ENCODE measurements at places on chromosomes 12 and 14.

DNA sequence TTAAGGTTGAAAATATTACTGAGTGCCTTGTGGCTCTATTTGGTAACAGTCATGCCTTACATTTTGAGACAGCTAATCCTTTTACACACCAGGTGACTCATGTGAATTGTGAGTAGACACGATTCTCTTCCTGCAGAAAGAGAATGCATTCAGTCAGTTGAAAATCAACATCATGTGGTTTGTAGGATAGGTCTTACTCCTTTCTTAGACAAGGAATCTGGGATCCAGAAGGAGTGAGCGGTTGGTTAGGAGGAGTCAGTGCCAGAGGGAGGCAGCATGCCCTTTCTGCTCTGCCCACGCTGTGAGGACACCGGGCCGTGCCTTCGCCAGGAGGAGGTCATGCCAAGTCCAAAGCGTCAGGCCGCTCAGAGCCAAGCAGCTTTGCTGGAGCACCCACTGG is 47.6 kb downstream of the TRAF3 start:
- DNase-seq: no peak

GRCh38 chr12:84772281-84772680 is 140.3 kb downstream of the SLC6A15 start:
- DNase-seq: no peak

DNA sequence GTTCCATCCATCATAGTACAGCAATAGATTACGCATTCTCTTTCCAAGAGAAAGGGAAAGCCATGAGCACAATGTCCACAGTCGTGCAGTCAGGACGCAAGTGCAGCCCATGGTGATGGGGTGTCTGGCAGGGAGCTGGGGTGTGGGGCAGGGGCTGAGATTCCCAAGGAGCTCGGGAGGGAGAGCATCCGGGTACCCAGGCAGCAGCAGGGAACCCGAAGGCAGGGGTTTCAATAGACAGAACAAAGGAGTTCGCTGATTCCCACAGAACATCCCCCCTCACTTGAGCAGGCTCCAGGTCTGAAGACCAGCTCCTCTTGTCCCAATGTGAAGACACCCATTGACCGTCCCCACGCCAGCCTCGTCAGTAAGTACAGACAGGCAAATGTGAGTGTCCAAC is 13.5 kb downstream of the ANHX start:
- DNase-seq: no peak

GRCh38 chr12:97568336-97569180 is 106.0 kb downstream of the RMST start:
- no peak for DNase-seq

DNA sequence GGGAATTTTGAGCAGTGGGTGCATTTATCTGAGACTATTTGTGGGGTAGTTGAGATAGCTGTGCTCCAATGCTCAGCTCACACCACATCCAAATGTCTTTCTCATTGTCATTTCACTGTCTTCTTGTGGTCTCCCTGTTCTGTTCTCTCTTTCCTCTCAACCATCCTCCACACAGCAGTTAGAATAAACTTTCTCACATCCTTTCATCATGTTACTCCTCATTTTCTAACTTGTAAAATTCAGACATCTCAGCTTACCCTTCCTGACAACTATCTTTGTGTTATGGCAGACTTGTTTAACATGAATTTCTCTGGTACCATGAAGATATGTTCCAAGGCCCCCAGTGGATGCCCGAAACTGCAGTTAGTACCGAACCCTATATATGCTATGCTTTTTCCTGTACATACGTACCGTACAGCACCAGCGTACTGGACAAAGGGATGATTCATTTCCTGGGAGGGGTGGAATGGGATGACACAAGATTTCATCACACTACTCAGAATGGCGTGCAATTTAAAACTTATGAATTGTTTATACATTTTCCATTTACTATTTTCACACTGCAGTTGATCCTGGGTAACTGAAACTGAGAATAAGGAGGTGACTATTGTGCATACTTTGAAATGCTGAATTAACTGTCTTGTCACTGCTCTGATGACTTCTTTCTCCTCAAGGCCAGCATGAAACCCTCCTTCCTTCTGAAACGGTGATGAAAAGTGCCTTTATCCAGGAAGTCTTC is 177.1 kb upstream of the SLC38A2 start:
- no peak for DNase-seq

- no peak for DNase-seq
Observed at GRCh38 chr12:110065540-110065939, 17.2 kb upstream of the C12orf76 start.

DNA sequence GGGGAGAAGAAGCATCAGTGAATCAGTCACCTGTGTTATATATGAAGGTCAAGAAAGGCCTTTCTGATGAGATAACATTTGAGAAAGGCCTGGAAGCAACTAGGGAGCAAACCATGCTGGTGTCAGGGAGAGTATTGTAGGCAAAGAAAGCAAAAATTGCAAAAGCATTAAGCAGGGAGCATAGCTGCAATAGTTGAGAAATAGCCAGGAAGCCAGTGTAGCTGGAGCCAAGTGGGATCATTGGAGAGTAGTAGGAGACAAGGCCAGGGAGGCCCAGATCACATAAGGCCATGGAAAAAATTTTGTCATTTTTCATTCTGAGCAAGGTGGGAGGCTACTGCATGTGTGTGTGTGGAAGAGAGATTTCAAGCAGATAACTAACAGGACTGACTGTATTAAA is 18.8 kb upstream of the MAGOHB start:
- DNase-seq: no peak

Data from NK-92 treated with Interleukin-12 subunit alpha and Interleukin-12 subunit beta, amount 100 ng/mL, for 24 hours (cell line).